ENCODE measurements at places on chromosomes 4 and X. TPM values are rescaled to one million over a fixed set of nuclear protein-coding genes. Genes with fewer than 3 reads are reported as not detected.

ADAD1 gene
- not detected for total RNA-seq

- peaks cover 19% of the 10 kb centered on the region for H3K4me1 ChIP-seq
- H3K27ac ChIP-seq: peak overlapping the region; percentile 67
- DNase-seq: no peak
- peaks cover 11% of the 10 kb centered on the region for H3K36me3 ChIP-seq
- H3K4me3 ChIP-seq: no peak overlapping the region
- no peaks in the 10 kb centered on the region for H3K27me3 ChIP-seq
Measured at GRCh38 chr4:159282944-159283343, 180.1 kb downstream of the RAPGEF2 start.

REPS2 gene
- 2.6 TPM for total RNA-seq

- H3K36me3 ChIP-seq: no peaks in the 10 kb centered on the region
- DNase-seq: no peak
- peaks cover 74% of the 10 kb centered on the region for H3K27me3 ChIP-seq
- H3K4me3 ChIP-seq: no peak overlapping the region
- H3K4me1 ChIP-seq: peaks cover 11% of the 10 kb centered on the region
Measured at GRCh38 chrX:108731153-108731552, 5.2 kb downstream of the IRS4 start.

PWWP3B gene
- total RNA-seq: 1.4 TPM

CYP2U1 gene
- 6.1 TPM for total RNA-seq

DNA sequence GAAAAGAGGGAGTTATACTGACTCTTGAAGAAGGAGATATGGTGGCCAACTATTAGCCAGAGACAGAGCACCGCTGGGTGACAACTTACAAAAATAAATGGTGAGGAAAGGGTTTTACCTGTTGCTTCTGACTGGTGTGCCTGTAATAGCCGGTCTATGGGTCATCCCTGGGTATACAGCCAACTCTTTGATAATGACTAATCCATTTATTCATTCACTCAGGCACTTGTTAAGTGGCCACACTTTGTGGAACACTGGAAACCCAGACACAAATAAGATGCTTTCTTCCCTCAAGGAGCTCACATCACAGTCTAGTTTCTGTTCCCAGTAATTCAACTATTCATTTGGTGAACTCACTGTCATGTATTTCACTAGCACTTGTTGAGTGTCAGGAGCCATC lies 13.2 kb upstream of the CAPN6 start:
- DNase-seq: no peak
- peaks cover 27% of the 10 kb centered on the region for H3K4me1 ChIP-seq
- no peaks in the 10 kb centered on the region for H3K36me3 ChIP-seq
- no peaks in the 10 kb centered on the region for H3K27me3 ChIP-seq

FAM184B gene
- total RNA-seq: 0.17 TPM
